ENCODE measurements at places on chromosomes 2 and 18.

DNA sequence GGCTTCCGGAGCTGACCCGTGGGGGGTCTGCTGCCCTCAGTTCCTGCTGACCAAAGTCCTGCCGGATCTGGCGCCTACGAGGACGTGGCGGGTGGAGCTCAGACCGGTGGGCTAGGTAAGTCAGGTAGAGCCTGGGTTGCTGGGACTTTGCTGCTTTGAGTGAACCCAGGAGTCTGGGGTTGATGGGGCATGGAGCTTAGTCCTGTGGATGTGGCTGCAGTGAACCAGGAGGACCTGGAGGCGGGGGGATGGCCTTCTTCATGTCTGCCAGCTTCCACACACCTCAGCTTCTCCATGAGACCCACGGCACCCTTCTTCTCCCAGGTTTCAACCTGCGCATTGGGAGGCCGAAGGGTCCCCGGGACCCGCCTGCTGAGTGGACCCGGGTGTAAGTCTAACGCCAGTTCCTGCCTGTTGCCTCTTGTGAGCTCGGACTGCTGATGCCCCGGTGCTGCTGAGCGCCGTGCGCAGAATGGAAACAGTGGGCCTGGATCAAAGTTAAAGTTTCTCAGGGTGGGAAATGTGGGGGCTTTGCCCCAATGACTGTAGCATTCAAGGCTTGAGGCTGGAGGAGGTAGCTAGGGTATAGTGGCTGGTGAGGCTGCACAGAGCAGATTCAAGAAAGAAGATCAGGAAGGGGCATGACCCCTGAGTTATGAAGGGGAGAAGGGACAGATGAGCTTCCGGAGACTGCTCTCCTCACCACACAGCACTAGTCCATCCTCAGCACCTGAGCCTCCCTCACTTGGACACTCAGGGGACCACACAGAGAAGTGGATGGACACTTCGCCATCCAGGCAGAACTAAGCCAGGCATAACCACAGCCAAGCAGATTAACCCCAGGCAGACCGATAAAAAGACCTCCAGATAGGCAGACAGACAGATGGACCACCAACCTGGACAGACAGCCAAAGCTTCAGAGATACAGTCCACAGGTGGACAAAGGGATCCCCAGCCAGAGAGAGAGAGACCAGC is 17.3 kb downstream of the PTPN18 start:
- no peak for DNase-seq

DNA sequence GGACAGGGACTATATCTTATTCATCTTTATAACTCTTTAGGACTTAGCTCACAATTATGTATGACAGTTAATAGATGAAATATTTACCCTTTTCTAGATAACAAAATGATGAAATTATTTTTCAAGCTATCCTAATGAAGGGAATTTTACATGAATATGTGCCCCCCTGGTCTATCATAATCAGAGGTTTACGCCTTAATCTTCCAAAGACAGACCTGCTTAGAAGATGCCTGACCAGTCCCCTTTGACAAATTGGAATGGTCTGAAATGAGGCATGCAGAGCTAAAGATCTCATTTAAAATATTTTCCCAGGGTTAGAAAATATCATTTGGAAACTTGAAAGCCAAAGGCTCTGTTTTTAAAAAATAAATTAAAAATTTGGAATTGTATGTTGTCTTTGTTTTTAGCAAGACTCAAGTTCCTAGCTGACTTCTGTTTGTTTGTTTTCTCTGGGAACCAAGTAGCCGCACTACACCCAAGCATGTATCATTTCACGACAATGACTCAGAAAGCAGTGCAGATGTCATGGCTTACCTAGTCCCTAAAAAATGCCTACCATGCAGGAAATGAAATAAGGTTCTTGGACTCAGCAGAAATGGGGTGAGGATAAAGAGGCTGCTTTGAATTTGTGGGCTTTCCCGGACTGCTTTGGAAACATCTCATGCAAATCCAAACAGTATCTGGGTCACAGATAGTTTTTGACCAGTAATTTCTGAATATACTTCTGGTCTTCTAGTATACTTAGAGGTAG is 162.1 kb downstream of the ZEB2 start:
- no peak for DNase-seq

GRCh38 chr2:39516347-39517101 is 79.4 kb upstream of the MAP4K3 start:
- no peak for DNase-seq

- DNase-seq, result no peak
These were observed 14.3 kb upstream of the TMEM185B start for GRCh38 chr2:120237491-120237902.

DNA sequence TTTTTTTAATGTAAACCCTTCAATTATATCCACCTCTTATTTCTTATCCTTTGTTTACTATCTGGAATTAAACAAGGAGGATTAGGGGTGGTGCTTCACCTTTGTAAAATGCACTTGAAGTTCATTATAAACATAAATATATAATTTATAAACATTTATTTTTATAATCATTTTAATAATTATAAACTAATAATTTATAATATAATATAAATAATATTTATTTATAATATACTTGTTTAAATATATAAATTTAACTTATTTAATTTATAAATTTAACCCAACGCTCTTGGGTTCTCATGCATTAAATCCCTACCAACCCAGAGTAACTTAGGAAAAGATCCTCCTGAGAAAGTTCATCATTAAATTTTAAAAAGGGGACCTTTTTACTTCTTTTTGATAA is 452.5 kb downstream of the PTPRM start:
- DNase-seq, result no peak

DNA sequence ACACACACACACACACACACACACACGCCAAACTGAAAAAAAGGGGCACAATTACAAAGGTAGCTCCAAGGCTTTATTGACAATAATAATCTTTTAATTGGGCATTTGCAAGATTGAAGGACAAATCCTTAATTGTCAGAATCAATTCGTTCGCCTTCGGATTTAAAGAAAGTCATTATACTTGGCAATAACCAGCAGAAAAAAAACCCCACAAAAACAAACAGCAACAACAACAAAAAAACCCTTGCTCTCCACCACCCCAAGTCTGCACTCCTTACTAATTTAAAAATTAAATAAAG is 1.8 kb upstream of the HOXD8 start:
- no peak for DNase-seq

DNA sequence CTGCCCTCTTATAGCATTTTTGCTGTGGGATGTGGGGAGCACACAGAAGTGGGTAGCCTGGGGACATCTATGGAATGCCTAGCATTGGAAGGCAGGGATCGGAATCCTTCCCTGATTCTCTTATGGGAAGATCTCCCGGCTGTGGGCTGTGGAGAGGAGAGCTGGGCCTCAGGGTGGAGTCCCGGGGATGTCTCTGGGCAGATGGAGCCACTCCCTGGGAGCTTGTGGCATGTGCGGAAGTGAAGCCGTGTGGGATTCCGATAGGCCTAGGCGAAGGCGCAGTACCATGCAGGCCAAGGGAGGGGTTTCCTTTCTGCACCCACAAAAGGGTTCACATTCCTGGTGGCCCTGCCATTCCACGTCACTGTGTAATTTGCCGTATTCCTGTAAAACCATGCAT is 87.9 kb downstream of the GLI2 start:
- no peak for DNase-seq

DNA sequence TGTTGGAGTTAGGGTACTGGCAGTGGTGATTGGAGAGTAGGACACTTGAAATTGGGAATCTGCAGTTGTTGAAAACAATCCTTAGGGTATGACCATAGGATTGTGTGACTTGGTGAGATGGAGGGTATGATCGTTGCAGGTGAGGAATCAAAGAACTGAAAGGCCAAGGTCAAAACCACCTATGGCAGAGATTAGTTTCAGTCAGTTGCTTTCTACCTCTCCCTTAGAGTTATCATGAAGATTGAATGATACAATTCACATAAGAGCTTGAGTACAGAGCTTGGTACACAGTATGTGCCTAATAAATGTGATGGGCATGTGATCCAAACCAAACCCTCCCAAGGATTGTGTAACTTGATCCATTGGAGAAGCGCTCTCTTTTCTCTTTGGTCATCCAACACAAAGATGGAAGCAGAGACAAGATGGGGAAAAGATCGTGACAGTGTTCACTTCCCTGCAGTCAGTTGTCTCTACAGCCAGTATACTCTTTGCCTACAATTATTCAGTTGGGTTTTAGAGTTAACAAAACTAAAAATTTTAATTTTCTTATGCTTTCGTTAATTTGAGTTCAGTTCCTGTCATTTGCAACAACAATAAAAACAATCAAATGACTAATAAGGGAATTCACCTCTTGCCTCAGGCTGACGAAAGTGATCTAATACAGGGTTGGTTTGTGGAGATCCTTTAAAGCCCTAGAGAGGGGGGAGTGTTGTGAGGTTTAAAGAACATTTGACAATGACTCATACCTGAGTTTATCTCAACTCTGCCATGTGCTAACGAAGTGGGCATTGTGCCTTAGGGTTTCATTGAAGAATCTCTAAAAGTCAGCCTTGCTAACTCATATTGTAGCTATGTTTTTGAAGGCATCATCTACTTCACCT is 14.8 kb upstream of the SMAD2 start:
- DNase-seq, result no peak

GRCh38 chr2:234334151-234334550 is 162.7 kb downstream of the ARL4C start:
- no peak for DNase-seq

- DNase-seq, result no peak
These were observed 1.1 kb upstream of the NYAP2 start for GRCh38 chr2:225398372-225398771.

DNA sequence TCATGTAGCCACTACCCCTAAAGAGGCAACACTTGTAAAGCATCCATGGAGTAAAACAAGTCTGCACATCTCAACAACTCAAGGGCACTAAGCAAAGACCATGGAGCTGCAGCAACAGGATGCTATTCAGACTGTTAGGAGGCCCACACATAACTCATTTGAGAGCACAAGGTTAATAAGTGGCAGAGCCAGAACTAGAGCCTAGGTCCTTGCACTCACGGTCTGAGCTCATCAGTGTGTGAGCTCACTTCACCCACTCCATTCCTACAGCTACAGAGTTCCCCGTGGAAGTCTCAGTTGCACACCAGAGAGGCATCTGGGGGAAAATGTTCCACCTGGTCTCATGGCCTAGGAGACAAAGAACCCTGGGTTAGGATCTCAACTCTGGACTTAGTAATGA is 35.0 kb downstream of the TTC32 start:
- DNase-seq, result no peak

- no peak for DNase-seq
These were observed 78.8 kb upstream of the TTC39C start for GRCh38 chr18:23935804-23936203.

- no peak for DNase-seq
These were observed 68.9 kb upstream of the UNC80 start for GRCh38 chr2:209702775-209703174.

GRCh38 chr2:18490901-18491300 is 69.6 kb downstream of the RDH14 start:
- no peak for DNase-seq

DNA sequence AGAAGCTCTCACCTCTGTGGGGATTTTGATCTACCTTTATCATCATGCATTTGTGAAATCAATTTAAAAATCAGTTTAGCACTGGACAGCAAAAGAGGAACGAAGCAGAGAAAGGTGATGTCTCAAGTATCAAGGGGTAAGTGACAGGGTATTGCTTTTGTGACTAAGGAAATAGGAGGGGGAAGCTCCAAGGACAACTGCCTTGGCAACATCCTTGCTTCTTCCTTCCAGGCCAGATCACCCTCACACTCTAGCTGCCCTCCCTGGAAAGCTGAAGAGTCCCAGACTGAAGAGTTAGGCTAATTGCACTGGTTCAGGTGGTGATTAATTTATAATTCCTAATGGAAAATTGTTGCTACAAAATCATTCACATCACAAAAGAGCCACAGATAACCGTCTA is 859.1 kb upstream of the ACVR2A start:
- DNase-seq, result no peak

DNA sequence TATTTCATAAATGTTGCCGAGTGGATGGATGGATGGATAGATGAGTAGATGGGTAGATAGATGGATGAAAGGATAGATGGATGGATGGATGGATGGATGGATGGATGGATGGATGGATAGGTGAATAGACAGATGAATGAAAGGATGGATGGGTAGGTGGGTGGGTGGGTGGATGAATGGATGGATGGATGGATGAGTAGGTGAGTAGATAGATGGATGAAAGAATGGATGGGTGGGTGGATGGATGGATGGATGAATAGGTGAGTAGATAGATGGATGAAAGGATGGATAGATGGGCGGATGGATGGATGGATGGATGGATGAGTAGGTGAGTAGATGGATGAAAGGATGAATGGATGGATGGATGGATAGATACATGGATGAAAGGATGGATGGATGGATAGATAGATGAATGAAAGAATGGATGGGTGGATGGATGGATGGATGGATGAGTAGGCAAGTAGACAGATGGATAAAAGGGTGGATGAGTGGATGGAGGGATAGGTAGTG is 104.3 kb downstream of the SMAD7 start:
- no peak for DNase-seq

GRCh38 chr18:12637901-12638643 is 19.8 kb downstream of the SPIRE1 start:
- DNase-seq, result no peak

- no peak for DNase-seq
These were observed 12.5 kb downstream of the MAP4K4 start for GRCh38 chr2:101710036-101710435.

- DNase-seq, result no peak
These were observed 61.3 kb upstream of the CRIM1 start for GRCh38 chr2:36294316-36294721.

GRCh38 chr18:45467293-45467692 is 148.0 kb upstream of the SLC14A2 start:
- no peak for DNase-seq

DNA sequence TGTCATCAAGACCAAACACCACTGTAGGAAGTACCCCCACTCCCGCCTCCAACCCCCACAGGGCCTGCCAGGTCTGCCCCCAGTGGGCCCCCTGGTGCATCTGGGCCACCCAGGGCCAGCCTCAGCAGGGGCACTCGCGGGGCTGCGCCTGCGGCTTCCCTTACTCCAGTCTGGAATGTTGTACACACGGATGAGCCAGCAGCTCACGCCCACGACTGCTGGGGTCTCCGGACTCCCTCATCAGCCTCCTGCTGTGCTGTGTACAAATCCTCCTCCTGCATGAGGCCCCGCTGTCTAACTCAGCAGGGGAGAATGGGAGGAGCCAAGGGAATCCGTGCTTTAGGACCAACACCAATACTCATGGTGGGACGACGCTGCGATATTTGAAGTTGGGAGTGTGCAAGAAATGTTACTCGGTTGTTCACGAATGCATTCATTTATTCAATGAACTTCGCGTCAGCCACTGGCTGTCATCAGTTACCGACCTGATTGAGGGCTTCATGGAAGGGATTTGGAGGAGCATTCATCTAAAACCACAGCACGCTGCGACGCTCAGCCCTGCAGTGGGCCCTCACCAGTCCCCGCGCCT is 654 bp upstream of the ASB1 start:
- no peak for DNase-seq

DNA sequence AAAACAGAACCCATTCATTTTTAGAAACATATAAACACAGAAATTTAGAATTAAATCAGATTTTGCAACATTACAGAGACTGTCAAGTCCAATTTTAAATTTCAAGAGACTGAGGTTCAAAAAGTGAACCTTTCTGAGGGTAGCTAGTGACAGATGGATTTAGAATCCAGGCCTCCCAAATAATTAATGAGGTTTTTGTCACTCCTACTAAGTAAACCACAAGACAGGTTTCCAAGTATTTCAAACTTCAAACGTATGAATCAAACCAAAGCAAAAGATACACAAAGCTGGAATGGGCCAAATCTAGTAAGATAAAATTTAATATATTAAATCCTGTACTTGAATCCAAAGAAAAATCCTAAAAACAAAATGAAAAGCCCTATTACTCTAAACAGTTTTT is 25.3 kb downstream of the PPP4R3B start:
- no peak for DNase-seq

- no peak for DNase-seq
These were observed 9.1 kb upstream of the C1GALT1C1L start for GRCh38 chr2:43685357-43685756.

- DNase-seq, result no peak
These were observed 98.6 kb downstream of the ACTR2 start for GRCh38 chr2:65326276-65326675.

All from GOT3 (cell line).